ENCODE measurements at places on chromosomes 1 and 21.

- DNase-seq: no peak
Observed at GRCh38 chr1:20684050-20684620, 23.0 kb upstream of the DDOST start.

GRCh38 chr1:192867180-192867579 is 58.3 kb downstream of the RGS2 start:
- DNase-seq: no peak

- DNase-seq: peak; percentile 83
Observed at GRCh38 chr1:92755541-92756461, 29.1 kb downstream of the EVI5 start.

DNA sequence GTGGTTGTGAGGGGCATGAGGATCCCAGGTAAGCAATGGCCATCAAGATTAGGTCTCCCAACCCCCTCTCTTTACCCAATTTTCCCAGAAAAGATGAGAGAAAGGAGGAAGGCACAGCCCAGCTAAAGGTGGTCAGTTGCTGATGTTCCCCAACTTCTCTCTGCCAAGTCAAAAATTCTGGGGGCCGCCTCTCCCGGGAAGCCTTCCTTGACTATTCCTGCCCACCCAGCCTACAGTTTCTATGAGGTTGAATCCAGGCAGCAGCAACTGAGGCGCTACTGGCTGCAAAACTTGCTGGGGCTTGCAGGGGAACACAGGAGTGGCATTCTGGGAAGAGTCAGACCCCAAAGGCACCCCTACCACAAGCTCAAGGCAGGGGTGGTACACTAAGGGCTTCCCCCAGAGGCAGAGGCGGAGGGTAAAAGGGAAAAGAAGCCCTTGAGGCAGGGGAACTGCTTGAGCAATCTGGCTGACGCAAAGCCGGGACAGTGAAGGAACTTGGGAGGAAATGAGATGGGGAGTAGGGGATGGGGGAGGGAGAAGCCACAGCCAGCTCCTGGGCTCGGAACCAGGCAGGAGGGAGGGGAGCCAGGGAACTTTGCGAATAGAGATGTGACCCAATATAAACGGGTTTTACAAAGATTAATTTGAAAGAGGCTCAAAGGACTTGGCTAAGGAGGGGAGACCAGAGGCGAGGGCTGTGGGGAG is 31.2 kb downstream of the SDC3 start:
- DNase-seq: no peak

DNA sequence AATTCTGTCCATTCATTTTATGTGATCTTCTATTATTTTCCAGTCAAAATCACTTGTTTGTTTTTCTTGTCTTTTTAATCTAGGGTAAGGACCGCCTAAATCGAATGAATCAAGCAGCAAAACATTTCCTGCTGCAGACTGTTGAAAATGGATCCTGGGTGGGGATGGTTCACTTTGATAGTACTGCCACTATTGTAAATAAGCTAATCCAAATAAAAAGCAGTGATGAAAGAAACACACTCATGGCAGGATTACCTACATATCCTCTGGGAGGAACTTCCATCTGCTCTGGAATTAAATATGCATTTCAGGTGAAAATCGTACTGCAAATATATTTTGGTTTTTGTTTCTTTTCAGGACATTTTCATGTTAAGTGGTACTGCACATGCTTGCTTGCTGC is 20.5 kb downstream of the CLCA4 start:
- DNase-seq: no peak

DNA sequence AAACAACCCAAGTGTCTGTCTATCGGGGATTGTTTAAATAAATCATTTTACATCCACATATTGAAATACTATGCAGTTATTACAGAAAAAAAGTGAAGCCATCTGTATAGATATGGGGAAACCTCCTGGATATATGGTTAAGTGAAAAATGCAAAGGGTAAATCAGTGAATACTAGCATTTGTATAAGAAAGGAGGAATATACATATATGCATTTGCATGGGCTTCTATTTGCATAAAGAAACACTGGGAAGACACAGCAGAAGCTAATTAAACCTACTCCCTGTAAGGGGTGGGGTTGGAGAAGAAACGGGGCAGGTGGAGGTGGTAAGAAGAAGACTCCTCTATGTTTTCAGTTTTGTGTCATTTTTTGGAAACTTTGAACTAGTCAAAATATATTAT is 16.6 kb upstream of the KIRREL1 start:
- no peak for DNase-seq

DNA sequence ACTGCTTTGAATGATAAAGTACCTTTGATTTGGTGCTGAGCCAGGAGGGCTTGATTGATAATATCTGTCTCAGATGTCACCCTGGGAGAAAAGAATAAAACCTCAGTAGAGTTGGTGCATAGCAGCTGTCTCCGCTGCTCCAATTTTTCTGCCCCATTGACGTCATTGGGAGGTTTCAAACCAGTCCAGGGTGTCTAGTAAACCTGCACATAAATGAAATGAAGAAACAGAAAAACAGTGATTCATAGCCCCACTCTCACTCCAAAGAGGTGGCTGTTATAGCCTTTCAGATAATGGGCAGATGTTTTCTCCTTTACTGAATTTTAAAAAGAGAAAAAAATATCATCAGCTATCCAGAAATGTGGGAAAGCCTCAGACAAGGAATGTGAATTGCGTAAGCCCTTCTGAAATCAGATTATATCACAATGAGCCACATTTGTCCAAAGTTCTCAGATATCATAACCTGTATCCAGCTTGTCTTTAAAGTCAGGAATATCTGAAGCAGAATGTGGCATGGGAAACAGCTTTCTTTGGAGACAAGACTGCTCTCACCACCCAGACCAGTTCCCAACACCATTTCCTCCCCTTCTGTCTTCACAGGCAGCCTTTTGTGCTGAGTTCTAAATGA is 351.3 kb upstream of the SGIP1 start:
- DNase-seq: peak; percentile 11

- no peak for DNase-seq
Observed at GRCh38 chr1:11961230-11961629, 19.0 kb upstream of the MFN2 start.

GRCh38 chr1:24391882-24392603 is 21.5 kb downstream of the STPG1 start:
- DNase-seq: peak; percentile 50

GRCh38 chr1:8516793-8517556 is 199.1 kb downstream of the SLC45A1 start:
- DNase-seq: no peak

GRCh38 chr1:9454494-9455066 is 84.7 kb upstream of the SLC25A33 start:
- no peak for DNase-seq

DNA sequence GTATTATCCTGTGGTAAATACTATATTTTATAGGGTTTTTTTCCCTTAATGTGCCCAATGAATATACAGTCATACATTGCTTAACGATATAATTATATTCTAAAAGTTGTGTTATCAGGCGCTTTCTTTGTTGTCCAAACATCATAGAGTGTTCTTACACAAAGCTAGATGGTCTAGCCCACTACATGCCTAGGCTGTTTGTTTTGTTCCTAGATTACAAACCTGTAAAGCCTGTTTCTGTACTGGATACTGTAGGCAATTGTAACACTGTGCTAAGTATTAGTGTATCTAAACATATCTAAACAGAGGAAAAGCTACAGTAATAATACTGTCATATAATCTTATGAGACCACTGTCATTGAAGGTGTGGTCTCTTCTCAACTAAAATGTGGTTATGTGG is 242.6 kb upstream of the C1orf105 start:
- no peak for DNase-seq
